ENCODE measurements at places on chromosomes 12 and 14.
A peak's percentile ranks its signal among the peaks of the same experiment; 100 is the strongest.

- DNase-seq: no peak
Observed at GRCh38 chr14:32370714-32371113, 41.6 kb downstream of the AKAP6 start.

DNA sequence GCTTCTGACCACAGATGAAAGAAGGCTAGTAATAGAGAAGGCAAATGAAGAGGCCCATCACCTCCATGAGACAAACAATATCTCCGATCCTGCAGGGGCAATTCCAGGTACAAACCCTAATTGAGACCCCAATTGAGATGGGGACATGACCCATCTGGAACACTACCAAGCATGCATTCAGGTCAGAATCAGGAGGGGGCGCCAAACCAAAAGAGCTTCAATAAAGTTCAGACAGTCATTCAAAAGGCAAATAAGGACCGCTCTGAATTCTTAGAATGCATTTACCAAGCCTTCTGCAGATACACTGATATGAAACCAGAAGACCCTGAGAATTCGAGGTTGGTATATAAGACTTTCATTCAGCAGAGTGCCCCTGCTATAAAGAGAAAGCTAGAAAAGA is 10.2 kb upstream of the EDDM3B start:
- DNase-seq: no peak

GRCh38 chr14:99524804-99525698 is 43.8 kb downstream of the CCNK start:
- peak; percentile 74 for DNase-seq

GRCh38 chr12:82627799-82628198 is 58.9 kb upstream of the TMTC2 start:
- DNase-seq: peak; percentile 12

GRCh38 chr12:70798016-70798783 is 122.3 kb downstream of the PTPRR start:
- peak; percentile 94 for DNase-seq

- no peak for DNase-seq
Observed at GRCh38 chr12:125919856-125920470, 854.7 kb downstream of the AACS start.

GRCh38 chr12:27119797-27120196 is 37.4 kb upstream of the C12orf71 start:
- DNase-seq: no peak

DNA sequence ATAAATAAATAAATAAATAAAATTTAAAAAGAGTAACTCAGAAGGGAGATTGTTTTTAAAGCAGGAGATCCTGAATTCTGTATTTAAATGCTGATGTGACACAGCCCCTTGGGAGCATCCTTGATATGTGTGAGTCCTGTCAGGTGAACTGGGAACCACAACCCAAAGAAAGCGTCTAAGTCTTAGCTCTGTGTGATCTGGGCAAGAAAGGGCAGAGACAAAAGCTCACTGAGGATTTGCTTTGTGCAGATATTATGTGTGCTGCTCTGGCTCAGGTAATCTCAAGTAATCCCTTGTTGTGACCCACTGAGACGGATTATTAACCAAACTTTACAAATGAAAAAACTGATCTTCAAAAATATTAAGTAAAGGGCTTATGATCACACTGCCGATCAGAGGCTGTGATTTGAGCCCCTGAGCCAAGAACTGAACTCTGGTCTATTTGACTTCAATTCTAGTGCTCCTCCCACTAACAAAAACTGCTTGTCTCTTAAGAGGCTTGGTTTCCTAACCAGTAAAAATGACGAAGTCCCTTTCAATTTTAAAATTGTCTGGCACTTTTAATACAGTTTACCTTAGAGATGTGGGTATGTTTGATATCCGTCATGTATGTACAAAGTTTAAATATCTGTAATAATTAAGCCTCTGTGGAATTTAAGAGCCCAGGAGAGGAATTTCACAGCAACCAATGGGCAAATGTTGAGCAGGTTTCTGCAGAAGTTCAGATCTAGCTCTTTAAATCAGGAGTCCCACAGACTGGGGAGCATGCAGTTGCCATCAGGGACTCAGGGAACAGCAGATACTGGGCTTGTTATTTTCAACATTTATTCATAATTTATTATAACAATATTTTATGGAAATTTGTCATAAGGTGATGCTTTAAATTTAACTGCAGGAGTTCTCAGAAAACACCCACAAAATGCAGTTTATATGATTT is 46.1 kb downstream of the CPM start:
- no peak for DNase-seq

DNA sequence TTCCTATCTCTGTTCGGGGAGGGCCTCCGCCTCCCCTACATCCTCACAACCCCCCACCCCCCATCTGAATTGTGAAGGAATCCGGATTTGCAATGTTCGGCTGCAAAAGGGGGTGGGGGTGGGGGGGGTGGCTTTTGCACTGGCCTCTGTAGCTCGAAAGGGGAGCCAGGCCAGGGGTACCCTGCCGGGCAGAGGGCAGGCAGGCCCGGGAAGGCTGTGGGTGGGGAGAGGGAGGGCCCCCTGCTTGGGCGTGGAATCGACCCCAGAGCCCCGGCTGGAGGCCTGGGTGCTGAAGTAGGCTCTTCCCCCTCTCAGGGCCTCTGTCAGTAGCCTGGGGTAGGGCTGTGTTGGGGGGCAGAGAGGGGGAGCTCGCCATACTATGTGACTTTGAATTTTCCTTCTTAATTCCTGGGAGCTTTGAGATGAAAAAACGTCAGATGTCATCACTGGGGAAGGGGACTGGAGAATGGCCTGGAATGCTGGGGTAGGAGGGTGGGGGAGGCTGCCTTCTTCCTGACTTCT is 1.1 kb downstream of the LRP1 start:
- DNase-seq: no peak

DNA sequence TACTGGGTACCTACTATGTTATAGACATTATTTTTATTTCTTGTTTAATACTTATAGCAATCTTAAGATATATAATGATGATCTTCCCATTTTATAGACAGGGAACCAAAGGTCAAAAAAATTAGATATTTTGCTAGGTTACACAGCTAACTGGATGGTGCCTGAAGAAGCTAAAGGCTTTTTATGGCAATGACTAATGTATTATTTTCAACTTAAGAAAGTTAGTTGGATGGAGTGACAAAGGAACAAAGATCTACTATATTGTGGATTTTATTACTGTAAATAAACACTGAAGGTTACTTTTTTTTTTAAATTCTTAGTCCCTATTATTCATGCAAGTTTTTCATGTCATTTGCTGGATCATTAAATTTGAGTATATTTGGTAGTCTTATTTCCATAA is 227.9 kb downstream of the GPHN start:
- DNase-seq: no peak

GRCh38 chr14:28653521-28653920 is 113.1 kb upstream of the FOXG1 start:
- no peak for DNase-seq

Data from G401 (cell line).